SJSA1 (cell line): ENCODE measurements at places on chromosomes 11 and 22.

DNA sequence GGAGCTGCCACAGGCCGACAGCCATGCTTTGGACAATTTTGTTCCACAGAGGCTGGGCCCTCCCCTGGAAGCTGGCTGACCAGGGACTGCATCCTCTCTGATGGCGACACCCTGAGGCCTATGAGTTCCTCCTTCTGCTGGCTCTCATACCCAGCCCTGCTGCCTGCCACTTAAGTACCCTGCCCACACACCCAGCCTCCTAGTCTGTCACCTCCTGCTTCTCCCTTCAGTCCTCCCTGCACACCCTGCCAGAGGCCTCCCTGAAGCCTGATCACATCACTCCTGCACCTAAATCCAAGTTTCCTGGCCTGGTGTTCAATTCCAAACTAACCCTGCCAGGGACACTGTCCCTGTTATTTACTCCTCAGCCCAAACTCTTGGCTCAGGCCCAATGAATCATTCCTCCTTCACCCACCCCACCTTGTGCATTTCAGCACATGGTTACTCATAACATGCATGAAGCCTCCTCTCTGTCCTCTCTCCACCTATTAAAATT, 136.7 kb upstream of the NECTIN1 start:
- no peak for DNase-seq

- DNase-seq: no peak
Measured at GRCh38 chr11:22084056-22084455, 108.8 kb upstream of the ANO5 start.

DNA sequence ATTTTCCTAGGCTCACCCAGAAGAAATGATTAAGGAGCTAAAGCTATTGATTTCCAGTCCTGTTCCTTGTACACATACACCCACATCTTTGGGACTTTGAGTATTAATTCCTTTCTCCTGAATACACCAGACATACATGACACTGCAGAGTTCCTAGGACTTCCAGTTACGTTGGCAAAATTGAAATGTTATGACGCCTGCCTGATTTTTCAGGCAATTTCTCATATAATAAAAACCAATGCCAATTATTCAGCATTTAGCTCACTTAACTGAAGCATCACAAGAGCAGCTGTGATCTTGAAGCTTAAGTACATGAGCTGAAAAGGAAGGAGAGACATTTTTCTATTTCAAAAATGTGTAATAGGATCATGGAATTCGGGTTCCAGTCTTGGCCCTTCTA, 4.5 kb downstream of the CLMP start:
- DNase-seq: no peak

DNA sequence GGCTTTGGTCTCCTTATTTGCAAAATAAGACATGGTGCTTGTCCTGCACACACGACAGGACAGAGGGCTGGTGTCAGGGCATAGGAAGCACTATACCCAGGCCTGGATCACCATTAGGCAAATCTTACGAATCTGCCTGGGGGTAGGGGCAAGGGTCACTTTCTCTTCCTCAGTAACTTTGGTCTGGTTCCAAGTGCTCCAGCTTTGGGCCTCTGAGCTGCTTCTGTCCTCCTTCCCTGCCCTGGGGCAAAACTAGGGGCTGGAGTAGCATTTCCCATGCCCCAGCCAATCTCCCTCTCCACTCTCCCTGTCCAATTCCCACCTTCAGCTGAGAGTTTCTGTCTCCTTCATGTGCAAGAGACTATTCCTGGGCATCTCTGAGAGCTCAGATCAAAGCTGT, 123.7 kb upstream of the NECTIN1 start:
- no peak for DNase-seq

DNA sequence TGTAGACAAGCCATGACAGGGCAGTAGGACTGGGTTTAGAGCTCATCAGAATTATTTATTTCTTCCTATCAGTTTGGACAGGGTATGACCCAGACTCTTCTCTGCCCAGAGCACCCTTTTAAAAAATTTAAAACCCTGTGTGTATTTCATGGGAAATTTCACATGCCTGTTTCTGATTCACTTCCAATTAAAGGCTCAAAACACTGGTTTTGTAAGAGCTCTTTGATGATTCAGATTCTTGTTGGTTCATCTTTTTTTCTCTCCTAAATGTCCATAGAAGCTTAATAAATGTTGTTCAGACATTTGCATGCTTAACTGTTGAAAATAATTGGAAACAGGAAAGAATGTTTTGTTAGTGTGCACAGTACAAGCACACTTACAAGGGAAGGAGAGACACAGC, 13.8 kb downstream of the FLI1 start:
- no peak for DNase-seq

DNA sequence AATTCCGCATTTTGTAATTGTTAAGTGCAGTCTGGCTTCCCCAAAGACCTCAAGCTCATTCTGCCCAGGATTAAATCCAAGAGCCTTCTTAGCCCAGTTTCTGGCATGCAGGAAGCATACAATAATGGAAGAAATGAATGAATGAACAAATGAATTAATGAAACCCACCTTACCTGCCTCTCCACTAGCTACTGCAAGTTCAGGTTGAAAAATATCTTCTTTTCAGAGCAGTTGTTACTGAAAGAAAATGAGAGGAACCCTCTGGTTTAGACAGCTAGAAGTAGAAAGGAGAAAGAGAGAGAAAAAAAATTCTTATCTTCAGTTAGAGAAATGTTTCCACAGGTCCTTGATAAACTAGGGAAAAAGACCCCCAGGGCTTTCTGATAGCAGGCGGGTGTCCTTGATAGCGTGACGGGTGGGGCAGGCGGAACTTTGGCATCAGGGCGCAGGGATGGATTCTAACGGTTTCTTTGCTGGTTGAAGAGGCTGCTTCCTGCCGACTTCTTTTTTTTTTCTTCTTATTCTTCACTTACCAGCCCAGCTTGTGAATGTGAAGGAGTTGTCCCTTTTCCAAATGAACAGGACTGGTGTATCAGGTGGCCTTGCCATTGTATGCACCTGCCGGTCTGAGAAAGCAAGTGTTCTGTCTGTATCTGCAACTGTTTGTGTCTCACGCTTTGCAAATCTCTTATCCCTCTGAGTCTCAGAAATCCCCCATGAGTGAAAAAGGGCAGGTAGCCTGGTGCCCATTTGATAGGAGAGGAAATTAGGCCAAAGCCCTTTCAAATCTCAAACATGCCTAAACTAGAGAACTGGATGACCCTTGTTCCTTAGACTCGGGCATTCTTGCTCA, 10.0 kb downstream of the LMO2 start:
- DNase-seq: no peak

DNA sequence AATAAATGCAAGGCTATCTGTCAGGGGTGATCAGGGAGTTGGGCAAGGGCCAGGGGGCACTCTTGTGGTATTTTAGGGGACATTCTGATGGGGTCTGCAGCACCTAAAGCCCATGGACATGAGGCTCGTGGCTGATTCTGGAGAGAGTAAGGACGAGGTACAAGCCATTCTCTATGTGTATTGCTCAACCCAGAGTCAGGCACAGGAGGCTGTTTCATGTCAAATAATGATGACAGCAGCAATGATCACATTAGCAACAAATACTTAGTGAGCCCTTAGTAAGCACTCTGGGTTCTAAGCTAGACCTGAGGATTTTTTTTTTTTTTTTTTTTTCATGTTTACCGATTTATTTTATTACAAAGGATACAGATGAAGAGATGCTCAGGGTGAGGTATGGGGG, 83.5 kb upstream of the THY1 start:
- no peak for DNase-seq

DNA sequence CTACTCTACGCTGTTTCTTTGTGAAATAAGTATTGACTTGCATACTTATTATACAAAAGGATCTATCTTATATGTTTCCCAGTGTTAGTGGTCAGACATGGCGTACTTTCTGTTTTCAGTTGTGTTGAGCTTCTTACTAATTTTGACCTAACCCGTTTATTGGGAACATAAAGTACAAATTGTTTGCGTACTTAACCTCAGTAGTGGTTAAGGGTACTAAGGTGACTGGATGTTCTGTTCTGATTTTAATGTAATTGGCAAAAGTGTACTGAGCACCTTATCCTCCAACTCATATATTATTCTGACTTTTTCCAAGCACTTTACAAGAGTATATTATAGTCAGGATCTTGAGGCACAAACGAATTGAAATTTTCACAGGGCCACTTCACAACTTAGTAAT, 17.2 kb downstream of the TBCEL start:
- no peak for DNase-seq

DNA sequence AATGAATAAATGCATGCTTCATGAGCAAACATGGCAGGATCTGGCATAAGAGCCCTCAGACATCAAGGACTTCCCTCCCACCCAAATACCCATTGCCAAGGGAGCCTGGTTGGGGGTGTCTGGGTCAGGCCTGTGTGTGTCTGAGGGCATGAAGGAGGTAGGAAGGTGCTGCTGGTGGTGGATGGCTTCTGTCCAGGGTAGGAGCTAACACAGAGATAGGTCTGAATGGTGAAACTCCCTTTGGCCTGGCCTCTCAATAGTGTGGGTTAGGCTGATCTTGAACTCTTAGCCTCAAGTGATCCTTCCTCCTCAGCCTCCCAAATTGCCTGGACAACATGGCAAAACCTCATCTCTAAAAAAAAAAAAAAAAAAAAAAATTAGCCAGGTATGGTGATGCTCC, 2.8 kb downstream of the AMPD3 start:
- no peak for DNase-seq

DNA sequence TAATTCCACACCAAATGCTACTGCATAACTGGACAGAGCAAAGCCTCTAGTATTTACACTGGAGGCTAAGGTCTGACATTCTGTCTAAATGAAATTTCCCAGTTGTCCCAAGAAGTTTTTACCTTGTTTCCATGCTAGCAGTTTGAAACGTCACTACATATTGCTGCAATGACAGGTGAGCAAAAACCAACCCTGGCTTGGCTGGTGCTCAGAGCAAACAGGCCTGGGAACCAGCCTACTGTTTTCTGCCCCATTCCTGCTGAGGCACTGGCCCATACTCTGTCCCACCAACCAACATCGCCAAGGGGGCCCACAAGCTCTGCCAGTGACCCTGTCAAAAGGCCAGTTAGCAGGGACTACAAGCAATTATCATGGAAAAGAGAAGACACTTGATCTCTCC, 131.1 kb downstream of the MPPED2 start:
- no peak for DNase-seq

DNA sequence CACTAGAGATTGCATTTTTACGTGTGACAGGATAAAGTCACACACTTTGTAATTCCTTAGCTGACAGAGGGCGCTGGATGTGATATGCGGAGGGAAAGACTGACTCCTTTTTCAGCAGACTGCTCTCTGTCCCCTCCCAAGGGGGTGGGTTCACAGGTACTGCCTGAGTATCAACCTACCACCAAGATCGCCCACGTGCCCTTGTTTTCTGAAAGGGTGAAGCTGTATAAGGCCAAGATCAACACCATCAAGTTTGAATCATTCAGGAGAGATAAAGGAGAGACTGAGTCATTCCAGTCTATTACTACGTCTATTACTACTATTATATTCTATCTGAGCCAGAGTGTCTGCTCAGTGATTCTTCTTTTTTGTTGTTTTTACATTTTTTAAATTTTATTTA, 30.7 kb downstream of the BUD13 start:
- DNase-seq: no peak

DNA sequence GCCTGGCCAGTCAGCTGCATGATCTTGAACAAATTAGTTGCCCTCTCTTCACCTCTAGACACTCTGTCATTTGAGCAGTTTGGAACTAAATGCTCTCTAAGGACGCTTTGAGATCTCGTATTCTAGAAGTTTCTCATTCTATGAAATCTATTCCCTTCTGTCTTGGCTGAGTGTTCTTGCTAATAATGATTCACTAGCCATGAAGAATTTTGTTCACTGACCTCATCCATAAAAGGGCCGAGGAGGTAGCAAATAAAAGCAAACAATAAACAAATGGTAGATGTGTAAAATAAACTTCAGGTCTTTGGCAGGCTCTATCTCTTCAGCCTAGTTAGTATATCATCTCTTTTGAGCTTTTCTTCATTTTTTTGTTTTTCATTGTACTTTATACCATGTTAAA, 76.6 kb downstream of the USP35 start:
- no peak for DNase-seq

GRCh38 chr11:45802531-45803317, 2.2 kb upstream of the SLC35C1 start:
- peak; percentile 26 for DNase-seq

- DNase-seq: no peak
Measured at GRCh38 chr22:37209140-37209845, 3.0 kb downstream of the SSTR3 start.

- DNase-seq: no peak
Measured at GRCh38 chr22:40423310-40423688, 52.9 kb downstream of the SGSM3 start.

DNA sequence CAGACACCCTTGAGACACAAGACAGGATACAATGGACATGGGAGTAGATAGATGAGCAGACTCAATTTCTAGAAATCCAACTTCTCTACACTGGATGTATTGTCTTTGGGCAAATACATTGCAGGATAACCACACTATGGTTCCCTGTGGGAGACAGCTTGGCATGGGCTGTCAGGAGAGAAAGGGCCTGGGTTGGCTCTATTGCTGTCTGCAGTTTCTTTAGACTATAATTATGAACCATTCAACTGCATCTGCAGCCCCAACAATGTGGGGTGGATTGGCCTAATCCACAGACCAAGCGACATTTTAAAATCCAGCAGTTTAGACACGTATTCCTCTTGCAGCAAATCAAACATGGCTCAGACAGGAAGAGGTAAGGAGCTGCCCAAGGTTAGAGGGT, 60.3 kb downstream of the ETS1 start:
- no peak for DNase-seq
